Stimulated activated CD8-positive, alpha-beta memory T cell treated with anti-CD3 and anti-CD28 coated beads, Interleukin-4, amount 100 ng/mL, for 1 hour (primary cell): ENCODE measurements at places on chromosomes 2 and 18.

DNA sequence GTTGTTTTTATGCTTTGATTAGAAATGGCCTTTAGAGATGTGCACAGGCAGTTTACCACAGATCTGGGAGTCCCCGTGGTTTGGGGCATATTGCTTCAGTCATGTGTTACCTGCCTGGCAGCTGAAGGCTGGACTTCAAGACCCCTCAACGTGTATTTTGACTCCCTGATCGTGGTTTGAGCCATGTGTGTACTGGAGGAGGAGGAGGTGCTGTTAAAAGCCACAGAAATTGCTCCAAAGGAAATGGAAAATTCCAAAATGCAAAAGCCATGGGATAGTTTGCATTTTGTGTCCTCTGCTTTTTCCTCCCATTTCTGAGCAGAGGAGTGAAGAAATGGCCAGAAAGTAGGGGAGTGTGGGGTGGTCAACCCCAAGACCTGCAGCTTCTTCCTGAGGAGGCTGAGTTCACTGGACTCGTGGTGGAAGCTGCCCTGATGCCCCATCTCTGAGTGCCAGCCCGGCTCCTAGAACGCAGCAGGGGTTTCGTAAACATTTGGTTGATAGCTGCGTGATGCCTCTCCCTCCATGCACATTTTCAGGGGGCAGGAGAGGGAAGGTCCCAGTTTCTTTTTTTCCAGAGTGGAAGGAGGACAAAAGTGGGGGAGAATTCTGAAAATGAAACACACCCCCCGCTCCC, 45.7 kb downstream of the ITGB1BP1 start:
- no peak for DNase-seq

DNA sequence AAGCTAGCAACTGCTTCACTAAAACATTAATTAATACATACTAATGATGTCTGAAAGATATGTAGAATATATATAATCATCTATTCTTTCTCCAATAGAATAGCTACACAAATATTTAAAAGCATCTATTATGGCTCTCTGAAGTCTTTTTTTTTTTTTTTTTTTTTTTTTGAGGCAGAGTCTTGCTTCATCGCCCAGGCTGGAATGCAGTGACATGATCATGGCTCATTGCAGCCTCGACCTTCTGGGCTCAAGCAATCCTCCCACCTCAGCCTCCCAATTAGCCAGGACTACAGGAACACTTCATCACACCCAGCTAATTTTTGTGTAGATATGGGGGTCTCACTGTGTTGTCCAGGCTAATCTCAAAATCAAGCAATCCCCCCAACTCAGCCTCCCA, 120.4 kb upstream of the KYNU start:
- DNase-seq, result no peak

- no peak for DNase-seq
These were observed 464 bp upstream of the SESTD1 start for GRCh38 chr2:179265082-179265510.

DNA sequence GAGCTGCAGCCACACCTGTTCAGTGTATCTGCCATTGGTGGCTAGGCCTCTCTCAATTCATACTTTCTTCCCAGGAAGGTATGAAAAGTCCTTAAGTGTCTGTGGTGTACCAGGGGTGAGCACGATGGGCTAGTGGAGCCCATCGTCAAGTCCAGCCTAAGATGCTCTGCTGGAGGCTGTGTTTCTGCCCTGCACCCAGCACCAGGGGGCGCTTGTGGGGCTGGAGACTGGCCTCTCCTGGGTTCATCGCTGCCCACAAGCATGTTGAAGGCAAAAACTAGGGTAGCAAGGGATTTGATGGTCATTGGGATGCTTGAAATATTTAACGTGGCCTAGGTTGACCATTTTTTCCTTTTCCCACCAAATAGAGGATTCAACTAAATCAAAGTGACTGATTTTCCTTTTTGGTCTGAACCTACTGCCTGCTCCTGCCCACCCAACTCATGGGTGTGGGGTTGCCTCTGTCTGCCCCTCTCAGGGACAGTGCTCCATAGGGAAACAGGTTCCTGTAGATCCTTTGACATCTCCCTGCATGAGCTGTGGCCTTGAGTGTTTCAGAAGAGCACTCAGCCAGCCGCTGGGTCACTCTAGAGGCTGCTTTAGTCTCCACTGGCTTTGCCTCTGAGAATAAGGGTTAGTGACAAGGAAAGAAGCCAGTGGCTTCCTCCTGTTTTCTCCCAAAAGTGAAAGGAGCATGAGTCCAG, 59.0 kb downstream of the TPGS2 start:
- DNase-seq, result no peak

- DNase-seq, result no peak
These were observed 37.6 kb downstream of the NXPH2 start for GRCh38 chr2:138742441-138743057.

- no peak for DNase-seq
These were observed 284.7 kb downstream of the LRRTM1 start for GRCh38 chr2:80019571-80020460.

DNA sequence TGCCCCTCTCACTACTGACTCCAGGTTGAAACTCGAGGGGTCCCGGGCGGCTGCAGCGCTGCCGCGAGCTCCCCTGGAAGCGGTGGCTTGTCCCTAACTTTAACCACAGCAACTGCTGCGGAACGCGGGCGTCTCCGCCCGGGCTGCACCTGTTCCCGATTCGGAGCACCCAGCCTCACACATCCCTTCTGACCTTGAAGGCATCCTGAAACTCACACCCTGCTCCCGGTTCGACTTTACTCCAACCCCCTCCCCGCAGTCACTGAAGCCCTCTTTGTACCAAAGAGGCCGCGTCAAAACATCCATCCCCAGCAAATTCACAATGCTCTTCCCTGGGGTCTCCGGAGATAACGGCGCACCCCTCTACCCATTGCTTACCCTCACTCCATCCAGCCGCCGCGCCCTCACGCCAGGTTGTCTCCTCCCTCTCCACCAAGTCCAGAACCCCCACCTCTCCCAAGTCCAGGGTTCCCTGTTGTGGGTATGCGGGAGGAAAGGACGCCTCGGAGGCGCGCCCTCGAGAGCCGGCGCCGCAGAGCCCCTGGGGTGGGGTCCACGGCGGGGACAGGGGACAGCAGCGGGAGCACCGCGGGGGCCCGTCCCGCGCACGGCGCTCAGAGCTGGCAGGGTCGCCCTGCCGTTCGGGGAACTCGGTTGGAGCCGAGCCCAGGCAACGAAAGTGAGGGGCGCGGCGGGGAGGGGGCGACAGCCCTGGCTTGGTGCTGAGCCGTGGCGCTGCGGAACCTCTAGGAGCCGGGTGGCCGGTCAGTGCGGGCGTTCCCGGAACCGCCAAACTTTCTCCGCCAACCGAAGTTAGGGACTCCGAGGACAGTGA, 934 bp downstream of the MYO5B start:
- no peak for DNase-seq

DNA sequence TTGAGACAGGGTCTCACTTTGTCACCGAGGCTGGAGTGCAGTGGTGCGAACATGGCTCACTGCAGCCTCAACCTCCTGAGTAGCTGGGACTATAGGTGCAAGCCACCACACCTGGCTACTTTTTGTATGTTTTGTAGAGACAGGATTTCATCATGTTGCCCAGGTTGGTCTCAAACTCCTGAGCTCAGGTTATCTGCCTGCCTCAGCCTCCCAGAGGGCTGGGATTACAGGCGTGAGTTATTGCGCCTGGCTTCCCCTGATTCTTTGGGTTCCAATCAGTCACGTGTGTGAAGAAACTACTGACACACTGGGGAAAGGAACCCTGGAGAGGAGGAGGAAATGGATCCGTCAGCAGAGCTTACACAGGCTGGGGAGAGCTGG, 22.3 kb upstream of the RAB10 start:
- no peak for DNase-seq

- no peak for DNase-seq
These were observed 73.9 kb upstream of the NFATC1 start for GRCh38 chr18:79321625-79322405.

GRCh38 chr18:76487070-76487469, 8.0 kb downstream of the ZNF516 start:
- no peak for DNase-seq

DNA sequence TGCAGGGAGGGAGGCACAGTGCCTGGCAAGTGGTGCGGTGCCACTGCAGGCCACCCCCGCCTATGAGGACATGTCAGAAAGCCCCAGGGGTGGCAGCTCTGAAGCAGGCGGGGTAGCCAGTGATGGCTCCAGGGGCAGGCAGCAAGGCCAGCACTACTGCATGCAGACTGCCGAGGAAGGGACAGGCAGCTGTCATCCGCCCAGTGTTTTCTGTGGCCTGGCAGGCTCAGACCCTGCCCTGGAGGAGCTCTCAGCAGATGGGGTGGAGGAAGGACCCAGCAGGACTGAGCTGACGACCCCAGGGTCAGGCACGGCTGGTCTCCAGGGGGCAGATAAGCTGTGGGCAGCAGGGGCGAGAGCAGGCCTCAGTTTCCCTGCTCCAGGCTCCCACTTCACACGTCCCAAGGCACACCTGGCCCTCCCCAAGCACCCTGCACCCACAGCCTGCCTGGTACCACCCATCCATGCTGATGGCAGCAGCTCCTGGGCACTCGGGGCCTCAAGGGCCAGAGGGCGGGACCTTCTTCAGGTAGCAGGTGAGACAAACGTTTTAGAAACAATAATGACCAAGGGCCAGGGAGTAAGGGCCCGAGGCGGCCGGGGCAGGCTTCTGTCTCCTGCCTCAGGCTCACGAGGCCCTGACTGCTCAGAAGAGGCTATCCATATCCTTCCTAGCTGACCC, 48.5 kb downstream of the HS6ST1 start:
- no peak for DNase-seq

DNA sequence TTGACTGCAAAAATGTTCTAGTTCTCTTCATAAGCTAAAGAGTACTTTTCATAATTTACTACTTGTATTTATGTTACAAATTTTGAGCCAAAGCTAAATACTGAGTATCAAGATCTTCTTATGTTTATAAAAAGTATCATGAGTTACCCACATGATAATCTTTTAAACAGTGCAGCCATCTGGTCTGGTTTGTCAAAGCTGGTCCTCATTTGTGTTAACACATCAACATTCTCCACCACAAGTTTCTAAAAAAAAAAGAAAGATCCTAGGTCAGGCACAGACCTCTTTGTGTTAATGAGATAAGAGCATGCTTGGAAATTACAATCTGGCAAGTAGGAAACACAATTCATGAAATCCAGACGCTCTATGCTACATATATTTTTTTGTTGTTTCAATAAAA, 75.5 kb upstream of the FRZB start:
- no peak for DNase-seq

GRCh38 chr18:58998401-58999203, 133.9 kb downstream of the ZNF532 start:
- no peak for DNase-seq

DNA sequence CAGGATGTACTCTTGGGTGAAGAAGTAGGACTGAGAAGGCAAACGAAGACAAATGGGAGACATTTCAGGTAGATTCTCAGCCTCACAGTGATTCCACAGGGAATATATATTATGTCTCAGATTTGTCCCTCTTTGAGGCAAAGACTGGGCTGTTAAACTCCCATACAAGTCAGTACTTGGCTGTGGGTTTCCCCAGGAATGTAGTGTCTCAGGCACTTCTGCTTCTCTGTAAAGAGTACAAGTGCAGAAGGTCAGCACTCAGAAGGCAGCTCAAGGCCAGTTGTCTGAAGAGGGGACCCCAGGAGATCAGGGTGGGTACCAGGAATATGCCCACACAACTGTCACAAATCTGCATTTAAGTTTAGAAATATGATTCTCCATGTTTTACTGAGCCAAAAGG, 39.9 kb upstream of the COBLL1 start:
- no peak for DNase-seq

GRCh38 chr2:136130511-136130910, 12.6 kb upstream of the CXCR4 start:
- no peak for DNase-seq

DNA sequence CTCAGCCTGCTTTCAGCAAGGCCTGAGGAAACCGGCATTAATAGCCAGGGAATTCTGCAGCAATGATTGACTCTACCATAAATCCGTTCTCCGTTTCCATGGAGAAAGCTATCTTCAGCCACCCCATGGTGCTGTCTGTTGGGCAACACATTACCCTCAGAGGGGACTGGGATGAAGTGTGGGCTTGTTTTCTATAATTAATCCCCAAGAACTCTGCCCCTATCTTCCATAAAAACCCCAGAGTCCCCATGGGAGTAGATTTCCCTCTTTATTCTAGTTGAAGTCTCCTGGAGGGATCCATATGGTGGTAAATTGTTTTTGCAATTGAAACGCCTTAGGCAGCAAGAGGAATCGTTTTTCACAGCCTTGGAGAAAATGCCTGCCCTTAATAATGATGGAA, 9.2 kb downstream of the G6PC2 start:
- no peak for DNase-seq

DNA sequence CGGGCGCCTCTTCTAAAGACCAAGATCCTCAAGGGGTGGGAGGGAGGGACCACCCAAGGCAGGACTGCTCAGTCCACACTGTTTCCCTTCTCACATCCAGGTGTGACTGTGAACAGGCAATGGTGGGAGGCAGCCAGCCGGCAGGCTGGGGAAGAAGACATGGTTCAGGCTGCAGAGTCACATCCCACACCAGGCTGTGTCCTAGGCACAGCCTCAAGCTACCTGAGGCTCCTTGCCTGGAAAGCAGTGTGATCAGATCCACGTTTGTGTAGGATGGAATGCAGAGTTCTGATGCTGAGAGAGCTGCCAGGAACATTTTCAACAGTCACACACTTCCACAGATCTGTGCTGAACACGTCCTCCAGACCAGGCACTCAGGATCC, 16.4 kb downstream of the SLC66A2 start:
- no peak for DNase-seq

DNA sequence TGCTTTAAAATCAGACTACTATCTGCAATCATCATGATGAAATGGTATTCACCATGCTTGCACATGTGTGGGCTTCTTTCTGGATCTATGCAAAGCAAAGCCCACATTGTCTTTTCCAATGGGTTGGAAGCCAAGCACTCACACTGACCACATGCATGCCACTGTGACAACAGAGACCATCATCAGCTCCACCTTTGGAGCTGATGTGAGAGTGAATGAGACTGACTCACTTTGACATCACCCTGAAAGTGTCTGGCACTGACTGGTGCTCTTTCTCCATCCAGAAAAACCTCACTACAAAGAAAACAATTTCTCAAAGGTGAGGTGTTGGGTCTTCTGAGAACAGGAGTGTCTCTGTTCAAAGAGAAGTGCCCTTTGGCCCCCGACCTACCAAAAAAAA, 4.7 kb downstream of the MYO5B start:
- no peak for DNase-seq

- no peak for DNase-seq
These were observed 411.9 kb upstream of the TNP1 start for GRCh38 chr2:217271813-217272212.

DNA sequence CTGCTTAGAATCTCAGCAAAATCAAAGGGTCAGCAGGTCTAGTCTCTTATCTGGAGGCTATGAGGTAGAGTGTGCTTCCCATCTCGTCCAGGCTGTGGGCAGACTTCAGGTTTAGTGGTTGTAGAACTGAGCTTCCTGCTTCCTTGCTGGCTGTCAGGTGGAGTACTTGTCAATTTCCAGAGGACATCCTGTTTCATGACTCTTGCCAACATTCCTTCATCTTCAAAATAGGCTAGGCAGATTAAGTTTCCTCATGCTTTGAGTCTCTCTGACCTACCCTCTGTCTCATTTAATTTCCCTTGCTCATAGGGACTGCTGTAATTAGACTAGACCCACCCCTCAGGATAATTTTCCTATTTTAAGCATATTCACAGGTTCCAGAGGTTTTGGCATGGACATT, 562.6 kb downstream of the SPAG16 start:
- no peak for DNase-seq
